ENCODE measurements at places on chromosomes 6 and 20.

DNA sequence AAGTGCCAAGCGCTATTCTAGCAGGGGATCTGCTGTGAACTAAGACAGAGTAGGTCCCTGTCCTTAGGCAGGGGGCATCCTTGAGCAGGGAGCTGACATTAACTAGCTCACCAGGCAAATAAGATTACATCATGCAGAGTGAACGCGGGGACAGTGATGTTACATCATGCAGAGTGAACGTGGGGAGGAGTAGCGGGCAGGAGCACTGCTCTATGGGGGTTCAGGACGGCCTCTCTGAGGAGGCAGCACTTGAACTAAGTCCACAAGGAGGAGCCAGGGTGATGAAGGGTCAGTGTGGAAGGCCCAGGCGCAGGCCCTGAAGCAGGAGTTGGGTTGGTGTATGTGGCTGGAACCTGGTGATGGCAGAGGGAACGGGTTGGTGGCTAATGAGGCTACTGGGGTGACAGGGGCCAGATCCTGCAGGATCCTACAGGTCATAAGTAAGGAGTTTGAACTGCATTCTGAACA is 38.7 kb downstream of the KAT14 start:
- DNase-seq = no peak

GRCh38 chr6:38861926-38862401 is 146.9 kb downstream of the DNAH8 start:
- no peak for DNase-seq

DNA sequence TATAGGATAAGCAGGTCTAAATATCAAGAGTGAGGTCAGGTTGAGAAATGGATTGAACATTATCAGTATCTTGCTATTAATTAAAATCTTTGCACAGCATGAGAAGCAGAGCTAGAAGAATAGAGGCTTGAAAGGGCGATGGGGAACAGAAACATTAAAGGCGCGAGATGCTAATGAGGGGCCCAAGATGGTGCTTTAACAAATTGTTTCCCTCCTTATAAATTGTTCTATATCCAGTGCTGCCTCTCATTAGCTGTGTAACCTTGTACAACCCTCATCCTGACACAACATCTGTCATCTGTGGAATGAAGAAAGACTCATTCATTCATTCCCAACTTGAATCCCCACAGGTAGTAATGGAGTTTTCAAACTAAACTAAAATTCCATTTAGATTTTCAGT is 57.8 kb downstream of the FUT9 start:
- no peak for DNase-seq

GRCh38 chr6:156980948-156981347 is 203.8 kb downstream of the ARID1B start:
- DNase-seq = no peak

- no peak for DNase-seq
Observed at GRCh38 chr6:157513619-157514485, 132.9 kb downstream of the ZDHHC14 start.

GRCh38 chr6:43089874-43090558 is 13.9 kb downstream of the PTK7 start:
- no peak for DNase-seq

DNA sequence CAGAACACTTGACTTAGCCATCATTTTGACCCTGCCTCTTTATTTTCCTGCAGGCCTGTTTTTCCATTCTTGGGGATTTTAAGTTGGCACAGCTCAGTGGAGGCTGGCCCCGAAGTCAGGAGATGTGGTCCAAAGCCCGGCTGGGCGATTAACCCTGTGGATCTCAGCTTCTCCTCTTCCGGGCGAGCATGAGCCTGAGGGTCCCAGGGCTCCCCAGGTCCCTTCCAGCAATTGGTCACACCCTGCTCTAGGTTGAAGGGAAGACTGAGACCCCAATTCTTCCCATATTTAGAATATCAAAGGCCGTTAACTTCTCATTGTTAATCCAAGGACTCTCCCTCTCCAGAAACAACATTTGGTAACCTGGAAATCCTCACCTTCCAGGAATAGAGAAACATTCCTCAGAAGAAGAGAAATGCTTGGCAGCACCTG is 2.3 kb downstream of the THBS2 start:
- DNase-seq = no peak

DNA sequence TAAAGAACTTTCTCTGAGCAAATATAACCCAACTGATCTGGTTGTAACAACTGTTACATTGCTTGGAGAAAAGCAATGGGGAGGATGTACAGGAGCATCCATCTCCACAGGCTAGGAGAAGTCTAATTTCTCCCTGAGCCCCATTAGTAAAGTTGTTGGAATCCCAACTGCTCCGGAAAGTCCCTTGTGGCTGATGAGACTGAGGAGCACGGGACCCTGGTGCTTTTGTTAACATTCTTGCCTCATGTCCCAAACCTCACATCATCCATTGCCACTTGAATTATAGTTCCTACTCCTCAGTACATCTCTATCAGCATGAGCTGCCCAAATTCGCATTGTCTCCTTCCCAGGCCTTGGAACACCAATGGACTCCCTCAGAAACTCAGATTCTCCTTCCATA is 260.6 kb upstream of the BMP2 start:
- DNase-seq = no peak

GRCh38 chr6:53066077-53066417 is 843 bp downstream of the FBXO9 start:
- peak; percentile 21 for DNase-seq

- DNase-seq = peak; percentile 23
Observed at GRCh38 chr6:52664186-52664990, 6.5 kb upstream of the TMEM14A start.

GRCh38 chr6:71194724-71195123 is 93.9 kb upstream of the OGFRL1 start:
- no peak for DNase-seq

All from T-helper 1 cell (primary cell).